ENCODE measurements at places on chromosomes 7 and 10. TPM values are rescaled to one million over a fixed set of nuclear protein-coding genes. Genes with fewer than 3 reads are reported as not detected.

KAZALD1 gene
- total RNA-seq: 12.2 TPM

SUGCT gene
- total RNA-seq: 6.7 TPM

RADIL gene
- 1.8 TPM for total RNA-seq

AGBL3 gene
- 0.22 TPM for total RNA-seq

TMEM140 gene
- 3.0 TPM for total RNA-seq

CPA2 gene
- total RNA-seq: not detected

BEND7 gene
- 1.0 TPM for total RNA-seq

SMO gene
- 4.2 TPM for total RNA-seq

PTPRN2 gene
- total RNA-seq: not detected

FAM13C gene
- total RNA-seq: 0.14 TPM

WEE2 gene
- total RNA-seq: not detected

HABP2 gene
- total RNA-seq: not detected

HHEX gene
- total RNA-seq: 7.9 TPM

ANXA8 gene
- 18.6 TPM for total RNA-seq
